ENCODE measurements at places on chromosomes 7 and 10.

DNA sequence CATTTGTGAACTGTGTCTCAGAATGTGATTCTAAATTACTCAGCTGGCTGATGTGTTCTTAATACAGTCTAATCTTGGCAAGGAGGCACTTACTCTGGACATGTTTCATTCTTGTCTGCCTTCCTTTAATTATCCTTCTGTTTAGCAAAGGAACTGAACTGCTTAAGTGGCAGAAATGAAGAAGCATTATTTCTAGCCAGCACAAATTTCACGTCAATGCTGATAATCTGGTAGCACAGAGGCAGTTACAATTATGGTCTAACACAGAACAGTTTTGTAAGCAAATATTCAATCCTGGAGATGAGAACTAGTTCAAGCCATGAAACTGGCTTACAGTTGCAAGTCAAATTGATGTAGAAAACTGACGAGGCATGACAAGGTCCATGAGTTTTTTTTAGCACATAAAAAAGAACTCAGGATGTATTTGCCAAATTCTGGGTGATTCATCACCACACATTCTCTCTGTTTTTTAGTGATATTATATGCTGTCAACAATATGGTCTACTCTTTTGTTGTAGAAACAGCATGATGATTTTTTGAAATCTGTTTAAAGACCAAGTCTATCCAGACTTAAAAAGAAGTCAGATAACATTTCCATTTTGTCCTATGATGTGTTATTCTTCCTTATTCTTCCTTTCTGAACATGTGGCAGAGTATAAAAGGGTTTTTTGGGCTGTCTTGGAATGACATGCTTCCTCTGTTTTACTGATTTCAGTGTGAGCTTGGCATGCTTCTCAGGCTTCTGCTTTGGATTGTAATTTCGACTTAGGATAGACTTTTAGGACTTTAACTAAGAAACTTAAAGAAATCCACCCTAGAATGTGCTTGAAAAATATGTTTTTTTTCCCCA is 154.8 kb downstream of the DNAJB9 start:
- DNase-seq: no peak

- DNase-seq: no peak
Measured at GRCh38 chr10:132043861-132044695, 21.7 kb upstream of the JAKMIP3 start.

- DNase-seq: no peak
Measured at GRCh38 chr7:51977913-51978312, 661.3 kb upstream of the COBL start.

GRCh38 chr7:86914551-86914950 is 144.9 kb downstream of the ELAPOR2 start:
- DNase-seq: no peak

- peak; percentile 85 for DNase-seq
Measured at GRCh38 chr10:60353519-60354258, 36.0 kb downstream of the ANK3 start.

DNA sequence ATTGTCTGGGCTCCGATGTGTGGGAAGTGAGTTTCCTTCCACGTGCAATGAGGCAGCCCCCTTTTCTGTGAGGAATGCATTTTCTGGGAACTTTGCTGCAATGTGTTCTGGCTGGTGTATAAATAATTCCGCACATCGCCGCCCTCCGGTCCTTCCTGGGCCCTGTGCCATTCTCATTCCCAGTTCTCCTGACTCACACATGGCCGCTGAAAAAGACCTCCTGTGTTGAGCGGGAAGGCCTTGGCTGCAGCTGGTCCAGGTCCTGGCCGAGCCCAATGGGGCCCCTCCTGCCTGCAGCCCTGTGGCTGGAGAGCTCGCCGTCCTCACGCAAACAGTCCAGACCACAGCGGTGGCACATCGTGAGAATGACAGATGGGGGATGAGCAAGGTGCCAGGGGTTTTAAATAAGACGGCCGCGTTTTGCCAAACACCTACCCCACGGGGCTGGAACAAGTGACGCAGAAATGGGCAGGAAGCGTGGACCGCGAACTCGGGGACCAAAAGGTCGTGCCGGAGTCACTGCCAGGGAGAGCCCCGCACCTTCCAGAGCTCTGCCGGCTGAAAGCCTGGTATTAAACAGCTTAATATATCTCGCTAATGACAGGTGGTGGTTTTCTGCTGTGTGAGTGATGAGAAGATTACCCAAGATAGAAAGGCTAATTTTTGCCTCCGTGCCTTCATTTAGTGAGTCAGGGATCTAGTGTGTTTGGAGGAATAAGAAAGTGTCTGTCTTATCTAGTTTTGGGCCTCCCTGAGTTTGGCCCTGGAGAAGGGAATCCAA is 37.0 kb downstream of the FAM20C start:
- DNase-seq: peak; percentile 87

DNA sequence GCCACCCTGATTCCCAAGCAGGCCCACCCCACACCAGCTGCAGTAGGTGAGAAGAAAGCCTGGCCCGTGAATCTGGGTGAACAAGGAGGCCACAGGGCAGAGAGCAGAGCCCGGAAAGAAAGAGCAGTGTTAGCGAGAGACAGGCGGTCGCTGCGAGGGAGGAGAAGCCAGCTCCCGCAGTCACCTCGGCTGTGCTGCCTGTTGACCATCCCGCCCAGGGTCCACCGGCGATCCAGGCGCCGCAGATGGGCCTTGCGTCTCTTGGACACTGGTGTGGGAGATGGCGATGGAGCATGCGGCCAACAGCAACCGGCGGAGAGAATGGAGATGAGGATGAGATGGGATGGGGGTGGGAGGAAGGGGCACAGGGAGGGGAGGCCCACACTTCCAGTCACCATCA is 128.8 kb downstream of the NEURL1 start:
- no peak for DNase-seq

- DNase-seq: no peak
Measured at GRCh38 chr7:75928568-75928914, 13.6 kb downstream of the POR start.

DNA sequence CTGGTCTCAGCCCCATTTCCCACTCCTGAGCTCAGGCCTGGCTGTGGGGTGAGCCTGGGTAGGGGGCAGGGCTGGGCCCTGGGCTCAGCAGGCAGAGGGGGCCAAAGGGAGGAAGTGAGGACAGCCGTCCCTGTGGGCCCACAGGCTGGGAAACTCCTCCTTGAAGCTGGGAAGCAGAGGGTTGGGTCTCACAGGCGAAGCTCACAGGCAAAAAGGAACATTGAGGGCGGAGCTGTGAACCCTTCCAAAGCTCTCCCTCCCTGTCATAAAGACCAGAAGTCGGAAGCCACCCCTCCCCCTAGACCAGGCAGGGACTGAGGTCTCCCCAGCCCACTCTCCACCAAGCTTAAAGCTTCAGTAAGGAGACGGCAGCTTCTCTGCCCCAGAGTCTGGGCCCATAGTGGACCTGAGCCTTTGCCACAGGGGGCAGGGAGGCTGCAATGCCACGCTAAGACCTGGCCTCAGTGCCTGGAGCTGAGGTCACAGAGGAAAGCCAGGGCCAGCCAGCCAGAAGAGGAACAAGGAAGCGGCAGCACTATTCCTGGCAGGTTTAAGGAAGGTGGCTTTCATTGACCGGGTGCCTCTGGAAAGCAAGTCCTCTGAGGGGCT is 1.0 kb upstream of the KCP start:
- DNase-seq: no peak

Data from skeletal muscle cell (primary cell).